ENCODE measurements at places on chromosomes 6 and 20.

GRCh38 chr20:59920944-59921343 is 12.5 kb downstream of the SYCP2 start:
- no peak for DNase-seq

GRCh38 chr6:91710342-91710741 is 1123.5 kb upstream of the MAP3K7 start:
- DNase-seq: no peak

- DNase-seq: no peak
These were observed 7.5 kb downstream of the NELFCD start for GRCh38 chr20:58988565-58988882.

DNA sequence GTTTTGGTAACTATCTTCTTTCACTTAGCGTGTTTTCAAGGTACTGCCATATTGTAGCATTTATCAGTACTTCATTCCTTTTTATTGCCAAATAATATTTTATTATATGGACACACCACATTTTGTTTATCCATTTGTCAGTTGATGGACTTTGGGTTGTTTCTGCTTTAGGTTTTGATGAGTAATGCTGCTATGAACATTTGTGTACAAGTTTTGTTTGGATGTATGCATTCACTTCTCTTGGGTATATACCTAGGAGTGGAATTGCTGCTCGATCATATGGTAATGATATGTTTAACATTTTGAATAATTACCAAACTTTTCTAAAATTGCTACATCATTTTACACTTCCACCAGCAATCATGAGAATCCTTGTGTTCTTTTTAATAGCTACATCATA is 6.4 kb upstream of the SLC22A7 start:
- DNase-seq: no peak

DNA sequence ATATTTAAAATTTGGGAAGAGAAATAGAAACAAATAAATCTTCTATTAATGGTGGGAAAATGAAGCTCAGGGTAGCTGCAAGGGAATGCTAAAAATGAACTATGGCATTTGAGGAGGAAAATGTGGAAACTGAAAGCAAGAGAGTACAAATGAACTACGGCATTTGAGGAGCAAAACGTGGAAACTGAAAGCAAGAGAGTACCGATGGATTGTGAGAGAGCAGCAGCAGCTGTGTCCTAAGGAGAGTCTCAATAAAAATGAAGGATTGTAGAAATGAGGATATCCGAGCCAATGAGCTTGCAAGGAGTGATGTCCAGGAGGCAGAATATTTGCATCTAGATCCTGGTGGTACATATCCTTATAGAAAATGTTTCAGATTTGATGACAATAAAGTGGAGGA is 547.1 kb upstream of the ZNF337 start:
- no peak for DNase-seq

DNA sequence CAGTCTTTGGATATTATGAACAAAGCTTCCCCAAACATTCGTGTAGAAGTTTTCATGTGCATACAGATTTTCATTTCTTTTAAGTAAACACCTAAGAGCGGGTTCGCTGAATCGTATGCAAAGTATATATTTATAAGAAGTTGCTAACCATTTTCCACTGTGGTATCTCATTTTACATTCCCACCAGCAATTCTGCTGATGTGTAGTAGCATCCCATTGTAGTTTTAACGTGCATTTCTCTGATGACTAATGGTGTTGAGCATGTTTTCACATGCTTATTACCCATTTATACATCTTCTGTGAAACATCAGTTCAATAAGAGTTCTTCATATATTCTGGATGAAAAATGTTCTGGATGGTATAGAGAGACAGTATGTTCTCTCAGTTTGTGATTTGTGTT is 97.4 kb downstream of the IYD start:
- no peak for DNase-seq

DNA sequence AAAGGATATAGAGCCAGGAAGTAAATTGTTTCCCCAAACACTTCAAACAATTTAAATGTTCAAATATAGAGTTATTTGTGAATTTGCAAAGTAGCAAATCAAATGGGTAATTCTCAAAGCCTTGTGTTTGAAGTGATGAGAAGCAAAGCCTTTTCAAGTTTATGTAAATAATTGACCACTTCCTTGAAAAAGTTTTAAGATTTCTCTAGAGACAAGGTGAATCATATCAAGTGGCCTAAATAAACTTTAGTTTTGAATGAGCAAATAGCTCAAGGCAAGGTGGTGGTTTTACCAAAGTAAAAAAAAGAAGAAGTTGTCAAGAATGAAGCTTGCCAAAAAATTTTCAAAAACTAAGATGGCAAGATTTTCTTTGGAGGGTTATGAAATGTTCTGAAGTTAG is 42.6 kb upstream of the IFNGR1 start:
- no peak for DNase-seq
